ENCODE measurements at places on chromosomes 7 and 10. TPM values are rescaled to one million over a fixed set of nuclear protein-coding genes. Genes with fewer than 3 reads are reported as not detected.

The PLCE1 gene
- 0.04 TPM for total RNA-seq

The MGAM2 gene
- total RNA-seq = not detected

The OR6B1 gene
- total RNA-seq = not detected

The ANXA11 gene
- 35.8 TPM for total RNA-seq

The CCL26 gene
- not detected for total RNA-seq

The TFR2 gene
- total RNA-seq = 0.85 TPM

The NODAL gene
- not detected for total RNA-seq

The OGDHL gene
- 0.26 TPM for total RNA-seq

The AMZ1 gene
- not detected for total RNA-seq

The MYOZ1 gene
- not detected for total RNA-seq

The STEAP1 gene
- total RNA-seq = 18.6 TPM

The RNF148 gene
- total RNA-seq = 0.86 TPM

The SFMBT2 gene
- 0.20 TPM for total RNA-seq

The ZNF394 gene
- 27.0 TPM for total RNA-seq

The PAPOLB gene
- 0.04 TPM for total RNA-seq

The CTAGE6 gene
- 0.39 TPM for total RNA-seq

The HMX3 gene
- not detected for total RNA-seq

The ASIC3 gene
- total RNA-seq = 0.07 TPM

Data from pulmonary artery endothelial cell (primary cell).